SW 1271 (cell line): ENCODE measurements at places on chromosomes 13 and 19.

DNA sequence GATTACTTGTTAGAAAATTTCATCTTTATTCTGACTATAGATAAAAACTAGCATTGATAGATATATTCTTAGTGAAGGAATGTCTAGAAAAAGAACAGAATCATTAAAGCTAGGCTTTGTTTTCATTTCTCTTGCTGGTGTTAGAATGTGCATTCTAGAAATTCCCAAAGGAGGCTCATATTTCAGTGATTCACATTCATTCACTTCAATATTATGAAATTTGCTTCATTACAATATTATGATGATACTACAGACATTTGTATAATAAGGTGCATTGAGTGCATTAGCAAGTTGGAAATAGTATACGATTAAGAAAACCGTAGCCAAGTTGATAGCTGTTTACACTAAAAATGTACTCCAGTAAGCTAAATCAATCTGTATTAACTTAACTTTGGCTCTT lies 70.7 kb upstream of the MYCBP2 start:
- no peak for DNase-seq

- DNase-seq, result no peak
These were observed 9.7 kb downstream of the PCCA start for GRCh38 chr13:100098445-100099116.

DNA sequence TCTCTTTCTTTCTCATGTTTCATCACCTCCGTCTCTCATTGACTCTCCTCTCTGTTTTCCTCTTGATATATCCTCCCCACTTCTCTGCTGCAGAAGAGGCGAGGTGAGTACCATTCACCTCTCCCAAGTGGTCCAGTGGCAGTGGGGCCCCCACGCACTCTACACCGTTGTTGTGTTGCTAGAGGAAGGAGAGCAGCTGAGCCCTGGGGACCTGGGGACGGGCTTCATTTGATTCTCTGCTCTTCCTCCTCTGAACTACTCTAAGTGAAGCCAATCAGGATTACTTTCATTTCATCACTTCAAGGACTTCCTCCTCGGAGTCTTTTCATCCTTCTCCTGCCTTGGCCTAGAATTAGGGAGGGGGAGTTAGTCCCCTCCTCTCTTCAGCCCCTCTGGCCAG lies 64.6 kb downstream of the CCNE1 start:
- DNase-seq, result no peak

DNA sequence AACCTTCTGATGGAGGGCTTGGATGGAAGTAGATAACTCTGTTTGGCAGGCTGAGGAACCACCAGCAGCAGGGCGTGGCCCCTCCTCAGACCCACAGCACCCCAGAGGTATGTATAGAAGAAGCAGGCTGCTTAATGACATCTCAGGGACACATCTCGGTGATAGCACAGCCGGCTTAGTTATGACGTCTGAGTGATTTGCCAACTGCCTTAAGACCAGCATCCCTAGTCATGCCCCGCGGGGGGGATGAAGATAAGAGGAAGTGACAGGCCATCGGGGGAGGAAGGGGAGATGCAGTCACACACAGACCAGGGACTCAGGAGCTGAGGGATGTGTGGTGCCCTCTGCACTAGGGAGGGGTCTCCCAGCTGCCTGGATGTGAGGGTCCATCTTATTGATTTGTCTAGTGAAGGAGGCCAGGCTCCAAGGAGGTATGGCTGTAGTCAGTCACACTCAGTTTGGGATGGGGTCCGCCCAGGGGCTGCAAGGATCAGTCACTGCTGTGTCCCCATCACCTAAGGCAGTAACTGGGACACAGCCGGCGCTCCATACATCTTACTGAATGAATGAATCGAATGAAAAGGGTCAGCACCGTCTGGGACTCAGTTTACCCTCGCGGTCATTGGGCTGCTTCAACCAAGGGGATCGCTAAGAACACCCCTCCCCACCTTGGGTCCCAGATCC lies 19.2 kb upstream of the ERCC1 start:
- no peak for DNase-seq

DNA sequence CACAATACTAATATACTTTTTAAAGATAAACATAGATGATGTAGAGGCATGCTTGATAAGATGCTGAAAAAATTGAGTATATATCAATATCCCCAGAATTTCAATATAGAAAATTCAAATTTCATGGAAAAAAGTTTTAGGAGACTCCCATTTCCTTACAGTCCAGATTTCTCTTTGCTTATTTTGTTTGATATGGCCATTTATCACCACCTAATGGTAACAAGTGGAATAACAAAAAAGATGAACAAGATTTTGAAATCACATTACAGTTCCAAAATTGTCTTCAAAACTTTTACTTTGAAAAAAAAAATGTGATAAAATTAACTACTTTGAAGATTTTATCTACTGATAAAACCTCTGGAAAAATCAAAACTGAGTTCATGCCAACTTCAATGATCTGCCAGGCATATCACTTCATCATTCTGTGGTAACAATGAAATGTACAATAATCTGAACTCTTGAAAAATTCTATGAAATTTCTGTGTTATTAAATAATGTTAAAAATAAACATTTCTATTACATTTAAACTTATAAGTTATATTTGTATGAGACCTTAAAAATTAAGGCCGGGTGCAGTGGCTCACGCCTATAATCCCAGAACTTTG lies 17.5 kb downstream of the MIPEP start:
- DNase-seq, result peak; percentile 47

GRCh38 chr13:110820322-110820721 lies 94.5 kb downstream of the ANKRD10 start:
- no peak for DNase-seq

DNA sequence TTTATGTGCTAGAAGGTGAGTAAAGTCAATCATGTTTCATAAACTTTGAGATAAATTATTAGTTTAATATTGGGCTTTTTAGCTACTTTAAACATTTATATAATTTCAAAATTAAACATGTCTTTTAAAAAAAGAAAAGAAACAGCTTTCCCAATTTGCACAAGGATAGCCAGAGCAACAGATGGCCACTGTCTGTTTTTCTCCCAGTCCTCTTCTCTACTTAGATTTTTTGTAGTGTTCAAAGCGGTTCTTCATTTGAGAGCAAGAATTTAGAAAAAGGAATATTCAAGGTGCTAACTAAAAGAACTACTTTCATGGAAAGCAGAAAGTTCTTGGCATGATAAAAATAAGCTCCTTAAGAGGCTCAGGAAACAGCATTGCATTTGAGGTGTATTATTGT lies 128.3 kb upstream of the MIR17HG start:
- DNase-seq, result no peak

GRCh38 chr19:2387367-2388288 lies 27.6 kb downstream of the TMPRSS9 start:
- DNase-seq, result no peak

DNA sequence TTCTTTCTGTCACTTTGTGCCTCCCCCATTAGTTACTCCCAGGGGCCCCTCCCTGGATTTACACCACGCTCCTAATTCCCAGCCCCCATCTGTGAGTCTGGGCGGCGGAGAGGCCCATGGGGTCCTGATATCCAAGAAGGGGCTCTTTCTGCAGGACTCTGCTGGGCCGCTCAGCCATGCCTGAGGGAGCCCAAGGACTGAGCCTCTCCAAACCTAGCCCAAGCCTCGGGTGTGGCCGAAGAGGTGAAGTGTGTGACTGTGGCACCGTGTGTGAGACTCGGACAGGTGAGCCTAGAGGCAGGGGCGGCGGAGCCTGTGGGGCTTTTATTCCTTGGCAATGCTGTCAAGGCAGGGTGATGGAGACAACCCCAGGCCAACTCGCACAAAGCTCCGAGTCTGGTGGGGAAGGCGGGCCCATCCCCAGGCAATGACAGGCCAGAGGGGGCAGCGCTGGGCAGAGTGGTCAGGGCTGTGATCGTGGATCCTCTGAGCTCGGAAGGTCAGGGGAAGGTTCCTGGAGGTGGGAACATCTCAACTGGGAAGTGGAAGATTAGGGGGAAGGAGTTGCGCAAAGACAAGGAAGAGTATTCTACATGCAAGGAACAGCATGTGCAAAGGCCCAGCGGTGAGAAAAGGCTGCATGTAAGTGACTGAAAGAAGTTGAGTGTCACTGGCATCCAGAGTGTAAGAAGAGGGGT lies 1.6 kb downstream of the PLEKHG2 start:
- DNase-seq, result no peak

DNA sequence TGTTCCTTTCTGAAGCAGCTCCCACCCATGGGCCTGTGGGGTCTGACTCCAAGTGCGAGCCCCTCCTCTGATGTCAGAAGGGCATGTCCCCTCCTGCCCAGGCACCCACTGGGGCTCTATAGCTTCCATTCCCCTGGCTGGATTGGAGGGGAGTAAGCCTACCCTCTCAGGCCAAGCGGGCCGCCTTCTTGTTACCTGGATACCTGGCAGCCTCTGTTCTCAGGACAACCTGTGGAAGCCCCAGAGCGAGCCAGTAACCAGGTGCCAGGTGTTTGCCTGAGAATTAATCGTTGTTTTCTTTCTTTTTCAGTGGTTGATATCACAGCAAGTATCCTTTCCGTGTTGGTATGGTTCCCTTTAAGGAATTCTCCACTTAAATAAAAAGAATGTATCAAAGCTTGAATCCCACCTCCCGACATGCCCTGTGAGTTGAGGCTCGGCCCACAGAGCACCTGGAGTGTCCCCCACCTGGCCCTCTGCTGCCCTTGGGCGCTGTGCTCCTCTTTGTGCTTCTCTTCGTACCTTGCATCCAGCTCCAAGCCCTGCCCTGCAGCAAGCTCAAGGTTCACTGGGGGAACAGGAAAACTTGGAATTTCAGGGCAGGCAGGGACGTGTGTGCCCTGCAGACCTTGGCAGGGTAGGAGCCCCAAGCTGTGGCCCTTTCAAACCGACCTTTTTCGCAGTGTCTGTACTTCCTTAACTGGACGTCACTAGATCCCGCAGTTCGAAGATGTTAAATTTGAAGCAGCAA lies 15.0 kb downstream of the MAU2 start:
- no peak for DNase-seq

DNA sequence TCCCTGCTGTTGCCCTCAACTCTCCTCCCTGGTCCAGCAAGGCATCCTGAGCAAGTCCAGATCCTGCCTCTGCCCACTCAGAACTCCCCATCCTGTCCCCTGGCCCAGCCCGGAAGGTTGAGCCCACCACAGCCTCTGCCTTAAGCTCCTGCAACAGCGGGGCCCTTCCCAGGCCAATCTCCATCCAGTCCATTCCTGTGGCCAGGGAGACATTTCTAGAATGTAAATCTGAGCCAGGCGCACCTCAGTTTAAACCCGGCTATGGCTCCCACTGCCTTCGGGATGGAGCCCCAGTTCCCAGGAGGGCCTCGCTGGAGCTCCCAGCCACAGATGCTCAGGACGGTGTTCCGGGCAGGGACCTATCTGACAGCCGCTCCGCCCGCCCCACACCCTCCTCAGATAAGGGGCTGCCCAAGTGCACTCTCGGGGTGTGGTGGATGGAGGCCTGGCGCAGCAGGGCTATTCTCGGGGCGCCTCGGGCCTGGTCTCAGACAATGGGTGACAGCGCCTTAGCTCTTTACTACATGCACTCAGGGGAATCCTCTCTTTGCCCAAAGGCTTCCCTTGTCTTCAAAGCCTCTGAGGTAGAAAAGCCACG lies 5.3 kb downstream of the TRAPPC6A start:
- DNase-seq, result no peak

- DNase-seq, result no peak
These were observed 6.1 kb downstream of the FSD1 start for GRCh38 chr19:4310247-4311121.

GRCh38 chr13:77776704-77777103 lies 79.2 kb downstream of the SLAIN1 start:
- DNase-seq, result no peak

DNA sequence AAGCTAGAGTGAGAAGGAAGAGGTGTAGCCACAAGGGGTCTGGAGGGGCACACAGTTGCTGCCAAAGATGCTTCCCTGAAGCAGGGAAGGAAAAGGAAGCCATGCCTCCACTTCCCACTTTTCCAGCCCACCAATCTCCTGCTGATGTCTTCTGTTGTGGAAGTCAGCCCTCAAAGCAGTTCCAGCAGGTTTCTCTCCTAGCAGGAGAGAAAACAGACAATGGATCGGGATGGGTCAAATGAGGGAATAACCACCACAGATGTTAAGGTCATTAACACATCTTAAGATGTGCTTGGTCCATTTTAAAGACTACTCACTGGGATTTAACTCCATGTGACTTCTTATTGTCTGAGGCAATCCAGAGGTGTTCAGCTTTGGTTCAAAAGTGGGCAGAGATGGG lies 284.1 kb upstream of the SOX21 start:
- DNase-seq, result no peak

DNA sequence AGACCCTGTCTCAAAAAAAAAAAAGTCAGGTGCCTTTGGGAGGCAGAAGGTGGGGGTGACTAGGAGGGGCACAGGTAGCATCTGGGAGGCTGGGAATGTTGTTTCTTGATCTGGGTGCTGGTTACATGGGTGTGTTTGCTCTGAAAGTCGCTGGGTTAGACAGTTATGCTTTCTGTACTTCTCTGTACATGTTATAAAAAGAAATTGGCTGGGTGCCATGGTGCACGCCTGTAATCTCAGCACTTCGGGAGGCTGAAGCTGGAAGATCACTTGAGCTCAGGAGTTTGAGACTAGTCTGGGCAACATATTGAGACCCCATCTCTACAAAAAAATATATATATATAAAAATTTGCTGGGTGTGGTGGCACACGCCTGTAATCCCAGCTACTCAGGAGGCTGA lies 15.1 kb downstream of the NOSIP start:
- DNase-seq, result no peak

GRCh38 chr19:12478234-12478941 lies 6.2 kb downstream of the ZNF709 start:
- DNase-seq, result no peak

GRCh38 chr13:102793611-102794355 lies 5.0 kb downstream of the POGLUT2 start:
- DNase-seq, result no peak

- no peak for DNase-seq
These were observed 8.6 kb upstream of the ZNF283 start for GRCh38 chr19:43818500-43818899.

- no peak for DNase-seq
These were observed 59.2 kb upstream of the MEDAG start for GRCh38 chr13:30846866-30847265.

GRCh38 chr13:113096745-113097305 lies 8.8 kb upstream of the F7 start:
- no peak for DNase-seq

- no peak for DNase-seq
These were observed 2.2 kb upstream of the TNFSF9 start for GRCh38 chr19:6528544-6529121.

DNA sequence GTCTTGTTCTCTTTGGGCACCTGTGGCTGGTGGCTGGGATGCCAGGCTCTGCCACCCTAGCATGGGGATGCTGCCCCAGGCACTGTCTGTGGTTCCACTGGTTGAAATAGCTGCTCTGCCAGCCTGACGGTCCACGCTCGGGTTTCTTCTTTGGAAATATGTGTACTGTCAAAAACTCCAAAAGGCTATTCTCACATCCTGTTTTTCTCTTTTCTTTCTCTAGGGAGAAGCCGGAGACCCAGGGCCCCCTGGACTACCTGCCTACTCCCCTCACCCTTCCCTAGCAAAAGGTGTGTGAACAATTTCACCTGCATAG lies 115.0 kb downstream of the RAB20 start:
- no peak for DNase-seq

GRCh38 chr13:38641164-38641948 lies 45.5 kb upstream of the FREM2 start:
- DNase-seq, result no peak

GRCh38 chr19:16889883-16890460 lies 1.2 kb downstream of the F2RL3 start:
- DNase-seq, result no peak
